Kidney glomerular epithelial cell (primary cell): ENCODE measurements at places on chromosomes 11 and 22.

- DNase-seq = no peak
Measured at GRCh38 chr11:17585911-17586695, 39.0 kb downstream of the OTOG start.

GRCh38 chr11:131681920-131682319 lies 311.5 kb downstream of the NTM start:
- no peak for DNase-seq

DNA sequence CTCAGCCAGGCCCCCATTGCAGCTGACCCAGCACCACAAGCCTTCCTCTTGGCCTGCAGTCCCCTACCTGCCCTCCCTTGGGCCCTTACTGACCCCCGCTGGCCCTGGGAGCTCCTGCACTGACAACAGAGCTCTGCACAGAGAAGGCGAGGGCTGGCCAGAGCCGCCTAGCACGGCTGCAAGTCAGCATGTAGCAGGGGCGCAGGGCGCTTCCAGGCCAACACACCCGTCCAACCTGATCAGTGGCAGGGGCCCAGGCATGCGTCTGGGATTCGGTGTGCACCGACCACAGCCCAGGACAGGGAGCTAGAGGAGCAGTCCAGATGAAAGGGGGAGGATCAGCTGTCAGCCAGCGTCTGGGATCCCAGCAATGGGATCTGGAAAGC lies 7.6 kb downstream of the WNT7B start:
- DNase-seq = no peak

DNA sequence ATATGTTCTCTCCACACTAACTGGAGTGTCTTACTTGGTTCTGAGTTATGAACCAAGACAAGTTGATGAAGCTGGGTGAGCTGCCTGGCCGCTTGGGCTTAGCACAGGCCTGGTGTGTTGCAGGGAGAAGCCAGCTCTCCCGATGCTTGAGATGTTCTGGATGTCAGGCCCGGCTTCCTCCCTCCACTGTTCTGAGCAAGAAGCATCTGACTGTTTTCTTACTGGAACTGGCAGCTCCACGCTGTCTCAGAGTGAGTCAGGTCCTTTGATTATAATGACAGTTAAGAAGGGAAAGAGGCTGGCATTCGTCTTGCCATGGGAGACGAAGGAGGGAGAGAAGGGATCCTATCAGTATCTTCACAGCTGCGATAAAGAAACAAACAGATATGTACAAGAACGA lies 46.5 kb upstream of the CRTAM start:
- DNase-seq = no peak
